ENCODE measurements at places on chromosomes 1 and 21. TPM values are rescaled to one million over a fixed set of nuclear protein-coding genes. Genes with fewer than 3 reads are reported as not detected.

DNA sequence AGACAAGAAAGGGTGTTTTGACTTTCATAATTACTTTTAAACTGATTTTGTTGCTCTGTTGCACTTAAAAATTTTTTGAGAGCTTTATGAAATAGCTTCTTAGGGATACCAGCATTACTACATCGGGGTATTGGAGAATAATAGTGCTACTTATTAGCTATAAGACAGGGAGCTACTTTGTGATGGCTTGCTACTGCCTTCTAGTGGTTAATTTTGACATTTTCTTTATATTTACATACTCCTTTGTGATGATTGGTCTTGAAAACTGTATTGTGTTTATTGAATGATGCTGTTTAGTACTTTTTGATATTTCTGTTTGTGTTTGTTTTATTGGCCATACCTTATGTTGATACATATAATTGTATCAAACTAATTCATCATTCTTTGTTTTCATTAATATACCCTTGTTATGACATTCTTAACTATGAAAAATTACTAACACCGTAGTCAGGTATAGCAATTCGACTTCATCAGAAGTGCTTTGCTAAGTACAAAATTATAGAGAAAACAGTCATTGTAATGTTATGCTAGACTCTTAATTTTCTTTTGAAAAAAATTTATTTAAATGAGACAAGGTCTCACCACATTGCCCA, 85.5 kb downstream of the CLIC4 start:
- DNase-seq, result peak; percentile 64

DNA sequence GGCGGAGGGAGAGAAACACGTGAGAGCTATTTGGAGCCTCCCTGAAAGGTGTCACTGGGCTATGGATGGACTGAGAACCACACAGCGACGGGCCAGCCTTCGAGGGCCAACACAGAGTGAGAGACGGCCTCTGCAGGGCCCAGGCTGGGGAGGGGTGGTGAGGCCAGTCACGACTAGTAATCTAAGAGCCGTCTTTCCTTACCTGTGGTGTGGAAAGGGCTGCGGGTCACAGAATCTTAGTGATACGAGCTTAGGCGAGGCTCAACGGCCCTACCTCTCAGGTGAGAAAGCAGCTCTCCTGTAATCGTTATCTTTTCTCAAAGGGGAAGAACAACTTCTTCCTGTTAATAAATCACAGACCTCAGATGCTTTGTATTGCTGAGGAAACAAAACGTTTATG, 33.4 kb upstream of the COX20 start:
- DNase-seq, result no peak

GRCh38 chr1:93471911-93472310, 24.0 kb downstream of the FNBP1L start:
- no peak for DNase-seq

- DNase-seq, result no peak
Observed at GRCh38 chr1:43686801-43687200, 20.5 kb upstream of the ST3GAL3 start.

Gene PERM1
- total RNA-seq, result not detected

DNA sequence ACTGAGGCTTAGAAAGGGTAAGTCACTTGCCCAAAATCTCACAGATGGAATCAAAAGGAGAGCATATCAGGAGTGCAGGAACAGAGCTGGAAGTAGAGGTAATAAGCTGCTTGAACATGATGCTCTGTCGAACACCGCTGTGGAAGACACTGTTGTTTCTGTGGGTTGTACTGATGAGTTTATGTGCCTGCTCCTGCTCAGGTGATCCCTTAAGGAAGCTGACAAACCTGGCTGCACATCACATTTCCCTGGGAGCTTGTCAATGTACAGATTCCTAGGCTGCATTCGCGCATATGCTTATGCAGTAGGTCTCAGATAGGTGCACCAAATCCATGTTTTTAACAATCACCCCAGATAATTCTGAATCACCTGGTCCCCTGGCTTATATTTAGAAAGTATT, 79.7 kb downstream of the ZNF326 start:
- DNase-seq, result no peak

GRCh38 chr1:205680073-205680851, at the start of gene SLC45A3:
TSS of gene SLC45A3 (minus strand) at chr1:205680509. CDS start at chr1:205664656, 15,853 bp downstream.
- peak; percentile 71 for DNase-seq

Gene C1orf105
- 0.34 TPM for total RNA-seq

DNA sequence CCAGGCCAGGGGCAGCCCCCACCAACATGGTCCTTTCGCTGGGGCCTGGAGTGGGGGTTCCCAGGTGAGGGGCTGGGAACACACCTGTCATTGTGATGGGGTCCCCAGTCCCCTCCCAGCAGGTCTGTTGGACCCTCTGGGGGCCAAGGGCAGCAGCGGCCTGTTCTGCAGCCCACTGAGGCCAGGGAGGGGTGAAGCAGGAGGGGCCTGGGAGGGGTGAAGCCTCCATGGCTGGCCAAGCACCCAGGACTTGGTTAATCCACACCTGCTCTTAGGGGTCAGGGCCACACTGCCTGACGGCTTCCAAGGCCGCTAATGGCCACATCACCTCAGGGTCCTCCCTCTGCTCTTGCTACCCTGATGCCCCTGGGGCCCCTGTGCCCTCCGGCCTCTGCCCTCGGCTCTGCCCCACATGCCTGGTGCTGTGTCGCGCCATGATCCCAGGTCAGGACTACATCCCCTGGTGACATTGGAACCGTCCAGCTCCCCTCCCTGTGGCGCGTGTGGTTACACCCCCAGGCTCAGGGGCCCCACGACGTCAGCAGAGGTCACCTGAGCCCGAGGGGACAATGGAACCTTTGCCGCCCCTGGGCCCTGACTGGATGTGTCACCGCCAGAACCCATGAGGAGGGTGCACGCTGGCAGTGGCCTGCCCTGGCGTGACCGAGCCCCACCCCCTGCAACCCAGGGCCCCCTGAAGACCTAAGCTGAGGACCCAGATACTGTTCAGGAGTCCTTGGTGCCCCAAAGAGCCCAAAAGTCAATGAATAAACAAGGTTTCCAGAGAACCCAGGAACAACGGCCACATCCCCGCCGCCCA, 7.0 kb downstream of the TNFRSF18 start:
- DNase-seq, result no peak

Gene GJA4
- not detected for total RNA-seq
